ENCODE measurements at places on chromosomes 13 and 19. TPM values are rescaled to one million over a fixed set of nuclear protein-coding genes. Genes with fewer than 3 reads are reported as not detected.

SULT2A1 gene
- total RNA-seq: not detected

SERPINE3 gene
- total RNA-seq: not detected

ZNF415 gene
- 2.8 TPM for total RNA-seq

C19orf44 gene
- total RNA-seq: 3.1 TPM

LYPD3 gene
- total RNA-seq: 3.0 TPM

ACTMAP gene
- total RNA-seq: 21.4 TPM

NLRP9 gene
- not detected for total RNA-seq

SYNE4 gene
- total RNA-seq: 1.8 TPM

KEAP1 gene
- total RNA-seq: 68.2 TPM

NLRP5 gene
- not detected for total RNA-seq

CEACAM6 gene
- total RNA-seq: not detected

SPINT2 gene
- 101 TPM for total RNA-seq

PGLYRP1 gene
- not detected for total RNA-seq

PCDH8 gene
- total RNA-seq: not detected

MAMSTR gene
- total RNA-seq: 1.4 TPM

FXYD3 gene
- total RNA-seq: not detected

DNA sequence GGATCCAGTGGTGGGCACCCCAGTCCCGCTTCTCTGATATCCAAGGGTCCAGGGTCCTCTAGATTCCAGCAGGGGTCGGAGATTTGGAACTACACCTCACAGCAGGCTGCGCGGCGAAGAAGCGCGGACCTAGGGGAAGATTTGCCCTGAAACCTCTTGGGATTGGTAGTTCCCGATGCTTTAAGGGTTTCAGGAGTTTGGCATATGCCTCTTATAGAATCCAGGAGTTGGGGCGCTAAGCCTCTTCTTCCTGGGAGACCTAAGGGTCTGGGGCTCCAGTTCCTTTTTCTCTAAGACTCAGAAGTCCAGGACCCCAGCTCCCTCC is 349 bp downstream of the BCL2L12 start:
- DNase-seq: no peak

DNA sequence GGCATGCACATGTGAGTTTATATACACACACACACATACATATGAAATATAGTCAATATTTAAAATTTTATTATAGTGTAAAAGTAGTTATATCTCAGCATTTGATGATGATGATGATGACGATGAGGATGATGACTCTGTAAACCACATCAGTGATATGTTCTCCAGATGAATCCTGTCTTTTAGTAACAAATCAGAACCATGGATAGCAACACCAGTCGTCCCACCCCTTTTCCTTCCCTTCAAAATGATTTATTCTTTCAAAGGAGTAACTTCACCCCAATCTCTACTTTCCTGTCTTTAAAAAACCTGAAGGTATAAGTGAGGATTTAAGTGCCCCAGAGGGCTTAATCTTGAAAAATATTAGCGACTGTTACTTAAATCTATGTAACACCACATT is 74.1 kb downstream of the DCLK1 start:
- DNase-seq: no peak

DNA sequence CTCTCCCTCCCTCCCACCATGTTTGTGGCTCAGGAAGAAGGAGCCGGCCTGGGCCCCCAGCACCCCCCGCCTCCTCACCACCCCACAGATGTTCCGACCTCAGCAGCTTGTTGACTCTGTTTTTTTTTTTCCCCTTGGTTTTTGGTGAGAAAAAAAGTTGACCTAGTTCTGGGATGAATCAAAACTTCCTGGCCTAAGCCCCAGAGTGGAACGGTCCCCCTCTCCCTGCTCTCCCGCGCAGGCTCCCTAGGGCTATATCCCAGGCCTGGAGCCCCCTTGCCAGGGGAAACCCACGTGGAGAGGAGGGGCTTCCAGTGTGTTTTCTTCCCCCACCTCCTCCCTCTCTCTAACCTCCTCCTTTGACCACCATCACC is 4.0 kb downstream of the COL5A3 start:
- no peak for DNase-seq

DNA sequence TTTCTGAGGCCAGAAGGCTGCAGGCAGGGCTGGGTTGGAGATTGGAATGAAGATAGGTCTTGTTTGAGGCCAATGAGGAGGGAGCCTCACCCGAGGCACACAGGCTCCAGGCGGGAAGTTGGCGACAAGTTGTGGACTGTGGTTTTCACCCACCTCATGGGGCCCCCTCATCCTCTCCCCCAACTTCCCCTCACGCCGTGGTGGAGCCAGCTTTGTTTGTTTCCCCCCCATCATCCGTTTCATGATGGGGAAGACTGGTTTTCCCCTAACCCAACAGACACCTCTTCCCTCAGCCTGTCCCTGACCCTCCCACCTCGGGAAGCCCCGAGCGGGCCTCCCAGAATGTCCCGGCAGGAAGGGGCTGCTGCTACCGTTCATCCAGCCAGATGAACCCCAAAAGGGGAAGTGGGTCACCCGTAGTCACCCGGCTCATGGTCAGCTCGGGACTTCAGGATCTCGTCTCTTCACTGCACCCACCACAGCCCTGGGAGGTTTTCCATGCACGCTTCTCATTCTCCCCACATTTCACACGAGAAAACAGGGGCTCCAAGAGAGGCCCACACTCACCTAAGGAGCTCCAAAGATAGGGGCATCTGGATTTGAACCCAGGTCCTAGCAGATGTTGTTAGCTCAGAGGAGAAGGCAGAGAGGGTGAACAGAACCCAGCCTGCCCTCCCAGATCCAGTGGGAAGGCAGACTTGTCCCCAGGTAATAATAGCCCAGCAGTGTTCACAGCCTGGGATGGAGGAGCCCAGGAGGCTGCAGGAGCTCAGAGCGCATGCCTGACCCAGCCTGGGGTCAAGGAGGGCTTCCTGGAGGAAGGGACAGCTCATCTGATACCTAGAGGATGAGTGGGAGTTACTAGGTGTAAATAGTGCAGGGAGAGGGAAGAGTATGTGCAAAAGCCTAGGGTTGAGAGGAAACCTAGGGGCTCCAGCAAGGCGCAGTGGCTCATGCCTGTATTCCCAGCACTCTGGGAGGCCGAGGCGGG is 23.5 kb downstream of the CEACAM16 start:
- DNase-seq: no peak

DNA sequence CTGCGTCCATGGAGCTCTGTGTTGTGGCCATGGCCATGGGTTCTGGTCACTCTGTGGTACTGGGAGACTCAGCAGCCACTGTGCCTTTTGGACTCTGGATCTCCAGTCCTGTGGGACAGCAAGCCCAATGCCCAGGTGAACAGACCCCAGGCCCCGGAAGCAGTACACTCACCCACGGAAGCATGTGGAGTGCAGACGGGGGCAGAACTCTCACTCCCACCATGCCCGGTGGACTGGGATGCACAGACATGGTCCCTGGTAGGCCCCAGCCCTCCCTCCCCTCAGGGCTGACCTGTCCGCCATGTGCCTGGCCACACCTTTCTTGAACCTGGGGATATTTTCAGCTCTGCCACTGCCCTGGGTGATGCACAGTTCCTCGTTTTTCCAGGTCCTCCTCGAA is 163.3 kb downstream of the URI1 start:
- DNase-seq: no peak

DNA sequence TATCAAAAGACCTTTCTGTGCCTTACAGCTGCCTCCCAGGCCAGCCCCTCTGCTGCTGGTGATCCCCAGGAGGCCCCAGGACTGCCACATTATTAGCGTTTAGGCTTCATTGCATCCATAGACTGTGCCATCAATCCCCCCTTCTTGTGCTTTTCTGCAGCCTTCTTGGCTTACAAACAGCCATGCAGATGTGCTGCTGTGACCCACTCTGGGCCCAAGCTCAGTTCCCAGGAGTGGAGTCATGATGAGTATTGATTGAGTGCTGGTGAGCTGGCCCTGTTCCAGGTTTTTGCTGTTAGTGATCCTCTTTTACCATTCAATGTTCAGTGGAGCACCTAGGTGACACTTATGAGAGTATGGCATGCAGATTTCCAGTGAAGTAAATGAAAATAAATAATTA is 59.9 kb upstream of the SLAIN1 start:
- no peak for DNase-seq

DNA sequence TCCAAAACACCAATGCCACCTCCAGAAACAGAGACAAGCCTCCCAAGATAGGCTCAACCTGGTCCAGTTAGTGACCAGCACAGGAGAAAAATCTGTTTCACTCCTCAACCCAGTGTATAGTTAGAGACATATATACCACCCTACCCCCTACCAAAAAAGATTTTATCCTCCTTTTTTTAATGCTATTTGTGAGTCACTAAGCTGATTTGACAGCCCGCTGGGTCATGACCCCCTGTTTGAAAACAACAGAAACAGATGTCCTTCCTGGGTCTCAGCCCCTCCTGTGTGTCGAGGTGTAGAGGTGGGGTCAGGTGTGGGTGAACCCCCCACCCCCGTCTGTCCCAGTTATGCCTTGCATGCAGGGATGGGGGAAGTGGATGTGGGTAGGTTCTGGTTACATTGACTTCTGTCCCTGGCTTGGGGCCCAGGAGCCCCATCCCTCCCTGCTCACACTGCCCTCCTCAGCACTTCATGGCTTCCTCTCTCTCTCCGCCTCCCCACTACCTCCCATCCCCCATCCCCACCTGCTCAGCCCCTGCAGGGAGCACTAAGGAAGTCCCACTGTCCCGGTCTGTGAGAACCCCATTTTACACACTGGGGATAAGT is 14.0 kb upstream of the TOMM40 start:
- no peak for DNase-seq

DNA sequence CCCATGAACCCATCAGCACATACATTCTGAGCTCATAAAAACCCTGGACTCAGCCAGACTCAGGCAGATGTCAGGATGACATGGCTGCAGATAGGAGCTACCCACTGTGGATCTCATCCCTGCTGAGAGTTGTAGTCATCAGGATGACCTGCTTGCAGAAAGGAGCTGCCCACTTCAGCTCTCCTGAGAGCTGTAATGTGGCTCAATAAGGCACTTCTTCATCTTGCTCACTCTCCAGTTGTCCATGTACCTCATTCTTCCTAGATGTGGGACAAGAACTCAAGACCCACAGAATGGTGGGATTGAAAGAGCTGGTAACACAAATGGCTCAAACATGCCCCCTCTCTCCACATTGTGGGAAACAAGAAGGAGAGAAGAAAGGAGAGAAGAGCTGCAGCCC is 58.2 kb downstream of the SLITRK1 start:
- DNase-seq: no peak

DNA sequence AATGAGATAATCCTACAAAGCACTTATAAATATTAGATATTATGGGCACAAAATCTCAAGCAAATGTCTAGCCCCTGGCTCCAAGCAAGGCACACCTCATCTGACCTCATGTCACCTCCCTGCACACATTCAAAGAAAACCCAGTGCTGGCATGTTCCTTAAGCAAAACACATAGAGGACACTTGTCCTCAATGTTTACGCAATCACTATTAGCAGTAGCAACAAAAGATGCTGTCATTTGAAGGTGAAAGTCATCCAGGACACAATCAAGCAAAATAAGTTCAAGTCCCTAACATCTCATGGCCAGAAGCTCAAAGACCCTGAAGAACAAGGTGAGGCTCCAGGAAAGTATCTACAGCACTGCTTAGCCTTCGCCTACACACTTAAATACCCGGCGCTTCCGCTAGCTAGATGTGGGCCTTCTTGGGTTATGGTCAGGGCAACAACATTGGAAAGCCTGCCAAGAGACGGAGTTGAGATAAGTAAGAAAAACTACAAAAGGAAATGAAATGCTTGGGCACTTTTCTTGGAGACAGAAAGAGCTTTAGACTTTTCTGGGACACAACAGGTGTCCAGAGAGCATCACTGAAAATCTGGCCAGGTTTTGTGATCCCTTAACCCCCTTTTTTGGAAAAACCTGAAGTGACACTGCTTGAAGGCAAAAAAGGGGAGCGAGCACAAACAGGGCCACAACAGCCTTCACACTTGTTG is 85.7 kb downstream of the FOXO1 start:
- DNase-seq: no peak

GRCh38 chr19:33301144-33301899 is 1.0 kb downstream of the CEBPA start:
- DNase-seq: no peak

DNA sequence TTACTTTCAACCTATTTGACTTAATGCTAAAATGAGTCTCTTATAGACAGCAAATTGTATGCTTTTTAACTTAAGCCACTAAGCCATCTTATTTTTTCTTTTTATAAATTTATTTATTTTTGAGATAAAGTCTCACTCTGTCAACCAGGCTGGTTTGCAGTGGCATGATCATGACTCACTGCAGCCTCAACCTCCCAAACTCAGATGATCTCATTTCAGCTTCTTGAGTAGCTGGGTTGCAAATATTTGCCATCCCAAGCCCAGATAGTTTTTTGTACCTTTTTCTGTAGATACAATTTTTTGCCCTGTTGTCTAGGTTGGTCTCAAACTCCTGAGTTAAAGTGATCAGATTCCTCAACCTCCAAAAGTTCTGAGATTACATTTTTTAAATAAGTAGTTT is 27.1 kb downstream of the ZNF714 start:
- no peak for DNase-seq

DNA sequence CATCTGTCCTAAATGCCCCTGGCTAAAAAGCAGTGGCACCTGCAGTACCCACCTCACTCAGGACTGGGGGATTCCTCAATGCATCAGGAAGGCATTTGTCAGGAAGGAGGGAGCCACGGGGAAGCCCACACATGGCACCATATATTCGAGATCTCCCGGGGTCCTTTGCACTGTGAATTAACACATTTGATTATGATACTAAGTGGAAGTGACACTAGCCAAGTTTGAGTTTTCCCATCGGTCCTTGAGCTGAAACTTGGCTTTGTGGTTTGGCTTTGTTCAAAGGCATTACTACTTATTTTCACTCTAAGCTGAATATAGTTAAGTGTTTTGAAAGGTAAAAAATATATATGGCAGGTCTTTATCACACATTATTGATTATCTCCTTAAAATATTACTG is 168.7 kb upstream of the MYO16 start:
- no peak for DNase-seq

- no peak for DNase-seq
These were observed 144.2 kb upstream of the ZNF507 start for GRCh38 chr19:32201211-32201610.

- no peak for DNase-seq
These were observed 444.4 kb upstream of the ZNF507 start for GRCh38 chr19:31900991-31901390.

- no peak for DNase-seq
These were observed 16.2 kb downstream of the COL4A2 start for GRCh38 chr13:110323172-110323891.

GRCh38 chr13:114334305-114335053 is 20.2 kb downstream of the CHAMP1 start:
- DNase-seq: no peak

- no peak for DNase-seq
These were observed 2.7 kb upstream of the SPACA4 start for GRCh38 chr19:48603850-48604249.

GRCh38 chr19:6753178-6754031 is 13.8 kb downstream of the SH2D3A start:
- peak; percentile 71 for DNase-seq

- no peak for DNase-seq
These were observed 222.3 kb upstream of the SOX1 start for GRCh38 chr13:111844682-111845081.

DNA sequence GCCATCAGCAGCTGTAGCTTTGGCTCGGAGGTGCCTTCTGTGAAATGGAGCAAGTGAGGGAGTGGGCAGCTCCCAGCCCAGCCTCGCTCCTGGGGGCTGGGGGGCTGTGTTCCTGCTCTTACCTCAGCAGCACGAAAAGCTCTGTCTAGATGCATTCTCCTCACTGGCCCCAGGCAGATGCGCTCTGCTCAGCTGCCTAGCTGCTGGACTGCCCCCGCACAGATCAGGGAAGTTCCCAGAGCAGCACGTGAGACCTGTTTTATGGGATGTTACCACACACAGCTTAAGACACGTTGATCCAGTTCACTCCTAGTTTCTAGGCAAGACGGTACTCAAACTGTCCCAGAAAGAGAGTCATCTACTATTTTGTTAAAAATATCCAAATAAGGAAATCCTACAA is 13.6 kb downstream of the LCP1 start:
- DNase-seq: no peak
